Kidney (tissue), 22 donors: ENCODE measurements at places on chromosomes 1 and 21. TPM values are rescaled to one million over a fixed set of nuclear protein-coding genes. Genes with fewer than 3 reads are reported as not detected.

DNA sequence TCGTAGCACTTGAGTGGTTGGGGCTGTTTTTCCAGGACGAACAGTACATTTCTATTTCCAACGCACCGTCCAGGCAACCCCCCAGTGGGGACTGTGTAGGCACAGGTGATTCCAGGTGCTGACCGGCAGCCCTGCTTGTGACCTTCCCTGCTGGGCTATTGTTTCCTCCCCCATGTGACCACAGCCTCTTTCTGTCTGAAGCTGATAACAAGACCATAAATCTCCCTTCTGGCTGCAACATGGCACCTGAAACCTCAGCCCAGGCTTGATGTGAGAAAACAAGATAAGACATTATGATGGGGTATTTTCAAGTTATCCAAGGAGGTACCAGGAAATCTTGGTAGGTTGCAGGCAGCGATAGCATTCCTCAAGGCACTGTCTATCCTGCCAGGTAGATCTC lies 48.2 kb downstream of the HLX start:
- peak; percentile 15 for DNase-seq

DNA sequence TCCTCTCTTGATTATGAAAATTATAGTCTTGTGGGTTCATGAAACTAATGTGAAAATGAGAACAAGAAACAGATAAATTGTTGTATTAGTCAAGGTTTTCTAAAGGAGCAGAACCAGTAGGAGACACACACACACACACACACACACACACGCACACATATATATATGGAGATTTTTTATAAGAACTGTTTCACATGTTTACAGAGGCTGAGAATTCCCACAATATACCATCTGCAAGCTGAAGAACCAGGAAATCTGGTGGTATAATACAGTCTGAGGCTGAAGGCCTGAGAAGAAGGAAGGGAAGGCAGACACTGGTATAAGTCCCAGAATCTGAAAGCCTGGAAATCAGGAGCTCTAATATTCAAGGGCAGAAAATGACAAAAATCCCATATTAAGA lies 70.9 kb upstream of the RGS18 start:
- DNase-seq, result no peak

DNA sequence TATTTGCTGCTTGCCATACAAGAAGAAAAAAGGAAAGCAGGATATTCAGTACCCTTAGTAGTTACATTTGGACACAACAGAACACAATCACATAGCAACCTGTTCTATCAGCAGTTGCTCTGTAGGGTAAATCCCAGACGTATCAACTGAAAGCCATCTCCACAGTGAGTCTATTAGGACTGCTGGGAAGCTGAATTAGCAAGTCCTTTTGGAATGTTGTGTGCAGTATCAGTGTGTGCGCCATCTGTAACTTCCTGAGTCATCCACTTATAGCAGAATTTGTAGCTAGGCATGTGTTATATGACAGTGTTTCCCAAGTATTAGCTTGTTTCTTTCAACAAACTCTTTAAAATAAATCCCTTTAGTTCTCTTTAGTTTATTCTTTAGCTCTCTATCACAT lies 21.3 kb downstream of the CCDC30 start:
- no peak for DNase-seq

DNA sequence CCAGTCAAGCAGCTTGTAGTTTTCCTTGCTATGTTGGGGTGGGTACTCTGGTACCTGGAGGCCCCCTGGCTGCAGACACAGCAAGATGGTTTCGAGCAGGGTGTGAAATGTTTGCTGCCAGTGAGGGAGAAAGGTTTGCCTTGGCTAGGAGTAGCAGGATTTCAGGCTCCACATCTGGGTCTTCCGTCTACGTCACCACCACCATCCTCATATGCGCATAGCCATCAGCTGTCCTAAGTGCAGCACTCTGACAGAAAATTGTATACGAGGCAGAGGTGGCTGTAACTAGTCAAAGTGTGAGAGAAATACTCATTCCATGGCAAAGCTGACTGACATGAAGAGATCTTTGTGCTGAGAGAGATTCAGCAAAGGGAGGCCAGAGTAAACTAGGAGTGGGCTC lies 212.6 kb downstream of the NFIA start:
- no peak for DNase-seq

DNA sequence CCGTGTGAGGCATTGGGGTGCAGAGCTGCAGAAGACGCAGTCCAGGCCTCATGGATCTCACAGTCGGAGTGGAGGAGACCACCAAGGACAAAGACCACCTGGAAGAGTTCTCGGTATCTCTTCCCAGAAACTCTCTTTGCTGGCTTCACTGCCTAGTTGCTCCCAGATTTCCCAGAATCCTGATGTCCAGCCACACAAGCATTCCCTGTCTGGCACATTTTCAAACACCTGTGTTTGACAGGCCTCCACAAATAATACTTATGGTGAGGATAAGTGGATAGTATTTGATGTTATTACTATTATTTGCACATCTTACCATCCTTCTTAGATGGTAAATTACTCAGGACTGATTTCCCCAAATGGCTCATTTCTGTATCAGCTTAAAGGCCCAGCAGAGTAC lies 27.7 kb upstream of the KANK4 start:
- no peak for DNase-seq

DNA sequence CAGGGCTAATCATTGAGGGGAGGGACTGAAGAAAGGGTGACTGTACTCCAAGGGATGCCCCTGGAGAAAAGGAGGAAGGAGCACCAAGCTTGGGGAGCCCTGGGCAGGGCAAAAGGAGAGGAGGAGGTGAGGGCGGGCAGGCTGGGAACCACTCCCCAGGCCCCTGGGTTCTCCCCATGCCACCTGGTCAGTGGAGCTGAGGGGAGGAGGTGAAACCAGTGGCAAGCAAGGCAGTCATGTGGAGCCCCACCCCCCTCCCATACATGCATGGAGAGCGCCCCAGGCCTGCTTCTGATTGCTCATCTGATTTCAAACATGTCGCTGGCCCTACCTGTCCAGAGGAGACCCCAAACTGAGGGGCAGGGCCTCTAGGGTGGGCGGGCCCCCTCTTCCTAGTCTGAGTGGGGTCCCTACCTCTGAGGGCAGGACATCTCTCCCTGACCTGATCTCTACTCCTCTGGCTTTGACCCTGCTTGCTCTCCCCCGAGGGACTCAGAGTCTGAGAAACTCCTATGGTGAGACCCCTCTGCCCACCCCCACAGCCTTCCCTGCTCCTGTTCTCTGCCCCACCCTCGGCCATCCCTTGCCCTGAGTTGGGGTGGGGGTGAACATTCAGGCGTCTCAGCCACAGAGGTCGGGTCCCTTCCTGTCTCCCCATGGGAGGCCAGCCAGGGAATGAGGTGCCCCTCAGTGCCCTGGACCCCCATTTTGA lies 18.6 kb downstream of the INSRR start:
- DNase-seq, result peak; percentile 52

- peak; percentile 90 for DNase-seq
These were observed at the start of gene INKA2 for GRCh38 chr1:111739194-111739924. TSS of gene INKA2 (minus strand) at chr1:111739395. CDS start at chr1:111739242, 153 bp downstream.

DNA sequence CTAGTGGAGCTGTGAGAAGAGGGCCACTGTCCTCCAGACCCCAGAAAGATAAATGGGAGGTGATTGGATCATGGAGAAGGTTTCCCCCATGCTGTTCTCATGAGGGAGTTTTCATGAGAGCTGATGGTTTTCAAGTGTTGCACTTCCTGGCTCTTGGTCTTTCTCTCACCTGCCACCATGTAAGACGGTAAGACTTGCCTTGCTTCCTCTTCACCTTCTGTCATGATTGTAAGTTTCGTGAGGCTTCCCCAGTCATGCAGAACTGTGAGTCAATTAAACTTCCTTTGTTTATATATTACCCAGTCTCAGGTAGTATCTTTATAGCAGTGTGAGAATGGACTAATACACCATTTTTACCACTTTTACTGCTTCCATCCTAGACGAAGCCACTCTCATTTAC lies 27.6 kb downstream of the GPR88 start:
- DNase-seq, result no peak

GRCh38 chr1:27348861-27349783 lies 7.3 kb downstream of the SYTL1 start:
- DNase-seq, result peak; percentile 87

DNA sequence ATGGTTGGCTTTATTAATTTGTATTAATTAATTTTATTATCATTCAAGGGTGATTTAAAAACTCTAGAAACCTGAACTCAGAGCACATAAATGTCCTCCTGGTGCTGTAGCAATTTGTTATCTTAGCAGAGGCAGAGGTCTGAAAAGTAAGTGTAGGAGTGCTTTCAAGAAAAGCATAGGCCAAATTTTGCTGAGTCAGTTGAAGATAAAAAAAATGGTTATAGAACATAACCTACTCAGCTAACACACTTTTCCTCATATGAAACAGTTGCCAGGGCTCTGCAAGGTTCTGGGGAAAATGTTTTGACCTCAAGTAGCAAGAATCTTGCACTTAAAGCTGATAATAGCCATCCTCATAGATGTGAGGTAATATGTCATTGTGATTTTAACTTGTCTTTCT lies 53.5 kb upstream of the CHODL start:
- DNase-seq, result no peak

DNA sequence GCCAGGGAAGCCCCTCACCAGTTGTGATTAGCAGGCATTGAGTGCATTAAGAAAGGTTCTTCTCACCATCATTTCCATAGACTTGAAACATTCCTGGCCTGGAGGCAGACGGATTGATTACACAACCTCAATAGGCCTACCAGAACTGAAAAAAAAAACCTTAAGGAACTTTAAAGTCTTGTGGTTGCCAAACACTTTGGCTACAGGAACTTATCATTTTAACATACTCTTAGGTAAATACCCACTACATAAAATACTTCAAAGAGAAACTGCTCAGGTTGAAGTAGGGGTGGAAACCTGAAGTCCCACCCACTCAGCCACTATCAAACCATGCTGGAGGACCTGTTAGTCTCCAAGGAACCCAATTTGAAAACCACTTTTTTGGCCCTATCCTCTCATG lies 22.4 kb upstream of the HMGB4 start:
- DNase-seq, result no peak

DNA sequence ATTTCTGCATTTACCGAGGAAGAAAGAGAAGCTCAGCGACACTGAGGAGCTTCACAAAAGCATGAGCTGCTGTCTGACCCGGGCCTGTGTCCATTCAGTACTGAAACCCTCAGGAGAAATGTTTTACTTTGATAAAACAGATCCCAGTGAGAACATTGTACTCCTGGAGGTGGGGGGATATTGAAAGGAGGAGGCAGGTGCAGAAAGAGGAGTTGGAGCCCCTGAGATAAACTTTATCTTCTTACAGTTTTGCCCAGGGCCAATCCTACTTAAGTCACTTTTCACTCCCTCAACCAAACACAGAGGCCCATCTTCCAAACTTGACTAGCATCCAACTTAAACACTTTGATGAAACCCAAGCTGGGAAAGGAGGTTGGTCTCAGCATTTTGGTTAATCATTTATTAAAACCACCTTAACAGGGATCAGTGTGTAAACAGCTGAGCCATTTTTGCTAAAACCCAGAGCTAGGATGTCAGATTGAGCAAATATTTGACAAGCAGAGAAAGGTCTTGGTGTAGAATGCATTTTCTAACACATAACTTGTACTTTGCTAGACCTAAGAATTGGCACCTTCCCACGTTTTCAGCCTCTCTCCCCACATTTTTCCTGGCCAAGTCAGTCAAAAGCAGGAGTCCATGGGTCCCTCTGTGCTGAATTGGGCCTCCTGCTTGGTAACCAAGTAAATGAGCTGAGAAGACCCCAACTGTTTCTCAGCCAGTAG lies 32.5 kb upstream of the SARS1 start:
- DNase-seq, result no peak

GRCh38 chr1:175548774-175549173 lies 194.6 kb downstream of the TNR start:
- no peak for DNase-seq

- no peak for DNase-seq
These were observed 19.2 kb downstream of the OLFML2B start for GRCh38 chr1:162004441-162004950.

GRCh38 chr1:115828101-115829022 lies 12.6 kb downstream of the NHLH2 start:
- DNase-seq, result peak; percentile 59

DNA sequence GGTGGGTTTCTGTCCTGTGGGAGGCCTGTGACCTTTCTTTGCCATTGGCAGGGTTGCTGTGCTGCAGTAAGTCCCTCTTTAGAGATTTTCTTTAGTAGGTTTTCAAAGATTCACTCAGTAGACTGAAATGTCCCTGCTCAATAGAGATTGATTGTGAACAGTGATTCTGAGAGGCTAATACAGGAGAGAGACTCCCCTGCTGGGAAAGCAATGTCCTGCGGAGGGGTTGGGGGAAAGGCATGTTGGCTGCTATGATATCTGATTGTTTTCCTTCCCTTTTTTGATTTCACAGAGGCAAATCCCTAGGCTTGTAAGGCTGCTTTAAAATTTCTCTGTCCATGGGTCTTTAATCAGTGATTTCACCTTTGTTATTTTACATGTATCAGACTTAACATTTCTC lies 589.9 kb downstream of the ADGRL2 start:
- DNase-seq, result no peak

GRCh38 chr1:53332186-53332564 lies 4.3 kb upstream of the LRP8 start:
- no peak for DNase-seq

GRCh38 chr1:231387770-231388669 lies 34.1 kb downstream of the EGLN1 start:
- no peak for DNase-seq

GRCh38 chr1:176996456-176997090 lies 167.9 kb downstream of the ASTN1 start:
- DNase-seq, result peak; percentile 71

GRCh38 chr1:221708987-221709386 lies 32.9 kb downstream of the DUSP10 start:
- peak; percentile 64 for DNase-seq

GRCh38 chr1:194830387-194830786 lies 1644.0 kb upstream of the B3GALT2 start:
- DNase-seq, result no peak

- DNase-seq, result peak; percentile 42
These were observed 9.3 kb upstream of the SRARP start for GRCh38 chr1:15994590-15995351.

GRCh38 chr1:56551691-56552090 lies 27.7 kb downstream of the PLPP3 start:
- DNase-seq, result no peak

Gene C1orf94
- not detected for total RNA-seq

Gene PLPPR4
- total RNA-seq, result 0.09 TPM

Gene SEC16B
- 4.8 TPM for total RNA-seq

Gene RGS18
- total RNA-seq, result 6.2 TPM

Gene DPH5
- total RNA-seq, result 19.7 TPM

Gene SLFNL1
- total RNA-seq, result 0.50 TPM

Gene EPHA10
- 0.88 TPM for total RNA-seq

Gene STUM
- total RNA-seq, result 1.6 TPM

Gene TNFRSF18
- 8.1 TPM for total RNA-seq

Gene CYP4A11
- 23.0 TPM for total RNA-seq

Gene FCGR2B
- total RNA-seq, result 19.7 TPM
